SK-N-SH treated with all-trans-retinoic acid at 6 μM for 48 hours (cell line): ENCODE measurements at places on chromosomes 11 and 22.

- ATAC-seq: peak; percentile 79
These were observed 73.6 kb upstream of the SUSD2 start for GRCh38 chr22:24107661-24108060.

DNA sequence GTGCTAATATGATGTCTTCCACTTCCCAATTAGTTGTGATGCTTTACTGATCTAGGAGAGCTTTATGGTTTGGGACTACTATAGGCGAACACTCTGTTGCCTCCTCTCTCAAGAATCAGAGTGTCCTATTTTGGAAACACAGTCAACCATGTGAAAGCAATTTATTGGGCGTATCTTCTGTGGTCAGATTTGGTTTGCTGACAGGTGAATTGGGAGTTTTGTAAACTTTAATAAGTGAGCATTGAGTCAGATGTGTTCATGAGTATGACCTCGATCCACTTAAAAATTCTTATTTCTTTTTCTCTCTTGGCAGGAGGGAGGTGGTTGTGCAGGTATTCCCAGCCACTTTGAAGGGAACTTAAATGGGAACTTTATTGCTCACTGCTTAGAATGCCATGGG, 4.4 kb downstream of the CAT start:
- no peak for ATAC-seq

- peak; percentile 8 for ATAC-seq
These were observed at the start of gene CNIH2 for GRCh38 chr11:66277471-66278362. CNIH2 (plus strand) TSS chr11:66278175; CDS start chr11:66278457, 282 bp downstream.

- no peak for ATAC-seq
These were observed 52.3 kb upstream of the YWHAH start for GRCh38 chr22:31892080-31892433.

GRCh38 chr11:77506857-77507256, 33.0 kb upstream of the PAK1 start:
- peak; percentile 58 for ATAC-seq

GRCh38 chr11:74611369-74611861, 19.0 kb downstream of the POLD3 start:
- ATAC-seq: peak; percentile 66; the same call in 2 of the 3 replicates
